NCI-H1417 (cell line): ENCODE measurements at places on chromosomes 11 and 22.
A peak's percentile ranks its signal among the peaks of the same experiment; 100 is the strongest.

DNA sequence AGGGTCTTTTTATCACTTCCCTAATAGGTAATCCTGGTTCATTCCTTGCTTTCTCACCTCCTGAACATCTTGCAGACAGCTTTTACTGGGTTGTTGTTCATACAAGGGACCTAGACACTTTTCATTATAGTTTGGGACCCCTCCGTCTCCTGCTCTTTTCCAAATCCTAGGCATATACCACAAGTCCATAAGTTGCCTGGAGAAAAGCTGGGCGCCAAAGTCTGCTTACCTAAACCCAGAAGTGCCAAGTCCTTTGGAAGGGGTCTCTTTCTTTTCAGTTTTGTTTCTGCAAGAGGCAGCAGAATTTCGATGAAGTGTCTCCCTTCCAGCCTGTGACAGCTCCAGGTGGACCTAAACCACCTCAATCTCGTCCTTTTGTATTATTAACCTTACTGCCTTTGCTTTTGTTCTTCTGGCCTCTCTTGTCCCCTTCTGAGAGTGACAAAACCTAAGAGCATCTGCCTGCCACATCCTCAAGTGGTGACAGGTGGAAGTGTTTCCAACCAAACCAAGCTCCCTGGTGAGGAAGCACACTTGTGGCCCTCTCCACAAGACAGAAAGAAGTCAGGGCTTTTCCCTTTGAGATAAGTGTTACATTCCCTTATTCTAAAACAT is 19.5 kb upstream of the P2RY6 start:
- DNase-seq = peak; percentile 18

- no peak for DNase-seq
Measured at GRCh38 chr11:8097468-8097867, 16.5 kb downstream of the TUB start.

DNA sequence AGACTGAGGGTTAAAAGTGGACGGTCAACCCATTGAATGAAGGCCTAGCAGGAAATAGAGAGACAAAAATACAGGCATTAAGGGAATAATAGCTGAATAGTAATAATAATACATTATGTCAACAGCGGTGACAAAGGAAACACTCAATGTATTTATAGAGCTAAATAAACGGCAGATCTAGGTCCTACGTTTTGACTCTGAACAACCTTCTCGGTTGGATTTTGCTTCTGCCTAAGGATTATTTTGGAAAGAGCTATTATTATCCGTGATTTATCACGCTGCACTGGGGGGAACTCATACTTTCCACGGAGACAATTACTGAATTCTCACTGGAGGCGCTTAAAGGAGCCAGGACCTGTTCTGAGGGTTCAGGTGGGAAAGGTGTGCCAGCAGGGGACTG is 118.2 kb upstream of the KIRREL3 start:
- peak; percentile 82 for DNase-seq

GRCh38 chr22:28188178-28188879 is 269.3 kb upstream of the PITPNB start:
- DNase-seq = no peak

DNA sequence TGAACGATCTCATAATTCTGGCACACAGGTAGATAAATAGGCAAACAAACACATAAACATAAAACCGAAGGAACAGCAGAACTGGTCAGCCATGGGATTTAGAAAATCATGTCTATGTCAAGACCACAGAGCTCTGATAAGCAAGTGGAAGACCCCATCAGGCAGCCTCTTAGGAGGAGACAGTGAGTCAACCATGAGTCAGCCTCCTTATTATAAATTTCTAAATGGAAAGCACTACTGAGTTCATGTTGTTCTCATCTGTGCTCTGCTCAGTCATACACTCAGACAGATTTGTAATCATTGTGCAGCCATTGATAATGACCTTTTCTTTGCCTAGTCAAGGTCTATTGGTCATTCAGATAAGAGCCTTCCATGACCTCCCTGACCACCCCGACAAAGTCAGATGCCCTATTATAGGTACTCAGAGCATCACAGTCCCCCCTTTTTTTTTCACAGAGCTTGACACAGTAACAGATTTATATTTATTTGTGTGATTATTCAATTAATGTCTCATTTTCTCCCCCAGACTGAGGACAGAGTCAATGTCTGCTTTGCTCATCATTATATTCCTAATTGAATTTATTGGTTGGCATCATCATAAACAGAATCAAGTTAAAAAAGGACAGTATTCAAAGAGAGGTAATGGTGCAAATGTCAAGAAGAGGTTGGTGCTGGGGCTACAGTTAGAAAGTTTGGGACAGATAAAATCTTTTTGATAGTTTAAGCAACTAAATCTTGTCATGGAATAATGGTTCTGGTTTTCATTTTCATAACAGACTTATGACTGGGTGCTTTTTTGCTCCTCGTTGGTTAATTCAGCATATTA is 579.7 kb upstream of the CCDC90B start:
- DNase-seq = no peak

GRCh38 chr11:65132238-65132987 is 1.9 kb downstream of the SYVN1 start:
- no peak for DNase-seq
